Stimulated activated CD4-positive, alpha-beta T cell treated with anti-CD3 and anti-CD28 coated beads, Interleukin-4, amount 100 ng/mL, for 1 hour (primary cell): ENCODE measurements at places on chromosomes 1 and 21.

DNA sequence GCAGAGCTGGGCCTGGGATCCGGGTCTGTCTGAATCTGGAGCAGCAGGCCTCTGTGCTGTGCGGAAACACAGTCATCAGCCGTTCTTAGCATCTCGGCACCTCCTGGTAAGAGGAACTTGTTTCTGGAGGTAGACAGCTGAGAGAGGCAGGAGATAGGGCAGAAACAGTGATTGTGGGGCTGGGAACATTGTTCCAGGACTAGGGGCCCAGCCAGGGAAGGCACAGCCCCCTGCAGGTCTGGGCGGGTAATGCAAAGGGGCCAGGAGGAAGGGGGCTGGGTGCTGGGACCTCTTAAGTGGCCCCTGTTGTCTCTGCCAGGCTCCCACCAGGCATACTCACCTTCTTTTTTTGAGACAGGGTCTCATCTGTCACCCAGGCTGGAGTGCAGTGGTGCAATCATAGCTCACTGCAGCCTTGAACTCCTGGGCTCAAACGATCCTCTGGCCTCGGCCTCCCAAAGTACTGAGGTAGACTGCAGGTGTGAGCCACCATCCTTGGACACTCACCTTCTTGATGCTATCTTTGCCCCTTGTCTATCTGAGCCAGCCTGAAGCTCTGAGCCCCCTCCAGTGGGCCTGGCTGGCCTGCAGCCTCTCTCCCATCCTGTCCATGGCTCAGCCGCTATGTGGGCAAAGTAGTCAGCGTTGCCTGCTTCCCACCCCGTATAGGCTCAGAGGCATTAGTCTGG, 134.3 kb upstream of the ZBTB40 start:
- DNase-seq = no peak

DNA sequence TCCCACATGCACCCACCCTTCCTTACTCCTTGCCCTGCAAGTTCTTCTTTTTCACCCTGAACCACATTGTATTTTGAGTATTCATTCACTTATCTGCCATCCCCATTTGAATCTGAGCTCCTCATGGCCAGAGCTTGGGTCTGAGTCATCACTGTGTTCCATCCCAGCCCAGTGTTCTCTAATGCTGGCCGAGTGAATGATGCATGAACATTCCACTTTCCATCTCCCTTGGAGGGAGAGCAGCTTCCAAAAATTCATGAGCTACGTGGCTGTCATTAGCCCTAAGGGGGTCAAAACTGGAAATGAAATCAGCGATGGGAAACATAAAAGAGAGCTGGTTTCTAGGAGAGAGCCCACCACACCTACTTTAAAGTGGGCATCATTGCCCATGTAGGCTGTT, 187.0 kb upstream of the USP24 start:
- no peak for DNase-seq

GRCh38 chr1:164699815-164700491, 141.0 kb downstream of the PBX1 start:
- no peak for DNase-seq

GRCh38 chr1:186167096-186167668, 207.9 kb downstream of the TPR start:
- DNase-seq = no peak
